Activated naive CD8-positive, alpha-beta T cell treated with anti-CD3 and anti-CD28 coated beads for 36 hours (primary cell): ENCODE measurements at places on chromosomes 11 and 22. TPM values are rescaled to one million over a fixed set of nuclear protein-coding genes. Genes with fewer than 3 reads are reported as not detected.

Gene JAML
- 150 TPM for total RNA-seq

Gene NLRP6
- 3.7 TPM for total RNA-seq

Gene USP2
- 0.82 TPM for total RNA-seq

Gene TST
- 0.80 TPM for total RNA-seq

Gene HBD
- not detected for total RNA-seq

Gene RFPL3
- total RNA-seq: not detected

Gene GPR83
- 0.06 TPM for total RNA-seq

Gene OR56A1
- total RNA-seq: not detected

Gene CST6
- total RNA-seq: not detected

Gene OR4A16
- not detected for total RNA-seq

Gene FZD4
- total RNA-seq: 0.04 TPM

GRCh38 chr11:111530091-111530490 is 10.4 kb upstream of the LAYN start:
- DNase-seq: no peak

- no peak for DNase-seq
Measured at GRCh38 chr22:17806437-17806836, 32.2 kb upstream of the BID start.

DNA sequence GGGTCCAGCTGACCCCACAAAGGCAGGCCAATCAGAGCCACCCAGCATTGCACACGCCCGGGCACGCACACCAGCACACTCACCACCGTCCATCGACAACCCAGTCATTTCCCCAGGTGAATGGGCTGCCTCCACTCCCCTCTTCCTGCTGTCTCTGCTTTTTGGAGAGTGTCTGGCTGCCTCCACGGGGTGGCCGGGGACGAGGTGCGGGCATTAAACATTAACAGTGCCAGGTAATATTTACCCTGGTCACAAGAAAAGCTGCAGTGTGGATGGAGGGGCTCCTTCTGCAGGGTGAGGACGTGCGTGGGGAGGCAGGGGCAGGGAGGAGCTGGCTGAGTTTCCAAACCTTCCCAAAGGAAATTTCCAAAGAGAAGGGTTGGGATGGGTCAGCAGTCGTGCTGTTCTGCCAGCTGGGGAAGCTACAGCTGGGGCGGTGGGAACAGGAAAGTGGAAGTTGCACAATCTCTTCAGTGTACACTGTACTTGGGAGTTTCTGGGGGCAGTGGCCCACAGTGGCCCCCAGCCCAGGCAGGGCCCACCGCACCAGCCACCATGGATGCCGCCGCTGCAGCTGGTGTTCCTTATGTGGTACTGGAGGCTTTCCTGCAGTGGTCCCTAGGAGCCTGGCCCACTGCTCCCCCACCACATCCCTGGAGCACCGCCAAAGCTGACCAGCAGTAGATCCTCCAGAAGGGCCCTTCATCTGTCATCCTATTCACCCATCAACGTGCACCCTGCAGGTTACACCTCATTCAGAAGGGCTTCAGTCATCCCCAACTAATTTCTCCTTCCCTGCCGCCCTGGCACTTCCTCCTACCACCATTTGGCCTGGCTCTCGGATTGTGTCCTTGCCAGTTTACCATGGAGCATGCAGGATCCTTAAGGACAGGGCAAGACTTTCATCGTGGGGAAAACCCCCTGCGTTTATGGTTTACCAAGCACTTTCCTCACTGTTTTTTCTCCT is at the start of gene FXYD2:
TSS of gene FXYD2 (minus strand) at position 174 of the 967 bp plus-strand sequence. CDS start at position 108, 66 bp downstream.
- DNase-seq: no peak

- DNase-seq: no peak
Measured at GRCh38 chr11:14673824-14674405, 30.3 kb downstream of the PDE3B start.

GRCh38 chr11:69131121-69131566 is 24.6 kb upstream of the SMIM38 start:
- DNase-seq: no peak

DNA sequence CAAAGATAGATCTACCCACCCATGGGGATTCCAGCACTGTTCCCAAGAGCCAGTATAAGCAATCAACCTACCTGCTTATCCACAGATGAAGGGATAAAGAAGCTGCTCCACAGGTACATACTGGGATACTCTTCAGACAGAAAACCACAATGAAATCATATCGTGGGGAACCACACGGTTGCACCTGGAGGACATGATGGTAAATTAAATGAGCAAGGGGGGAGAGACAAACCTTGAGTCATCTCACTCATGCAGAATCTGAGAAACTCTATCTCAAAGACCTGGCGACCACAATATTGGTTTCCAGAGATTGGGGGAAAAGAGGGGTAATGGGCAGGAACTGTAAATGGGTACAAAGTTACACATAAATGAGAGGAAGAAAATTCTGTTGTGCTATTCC is 14.5 kb downstream of the RGL4 start:
- peak; percentile 45 for DNase-seq

DNA sequence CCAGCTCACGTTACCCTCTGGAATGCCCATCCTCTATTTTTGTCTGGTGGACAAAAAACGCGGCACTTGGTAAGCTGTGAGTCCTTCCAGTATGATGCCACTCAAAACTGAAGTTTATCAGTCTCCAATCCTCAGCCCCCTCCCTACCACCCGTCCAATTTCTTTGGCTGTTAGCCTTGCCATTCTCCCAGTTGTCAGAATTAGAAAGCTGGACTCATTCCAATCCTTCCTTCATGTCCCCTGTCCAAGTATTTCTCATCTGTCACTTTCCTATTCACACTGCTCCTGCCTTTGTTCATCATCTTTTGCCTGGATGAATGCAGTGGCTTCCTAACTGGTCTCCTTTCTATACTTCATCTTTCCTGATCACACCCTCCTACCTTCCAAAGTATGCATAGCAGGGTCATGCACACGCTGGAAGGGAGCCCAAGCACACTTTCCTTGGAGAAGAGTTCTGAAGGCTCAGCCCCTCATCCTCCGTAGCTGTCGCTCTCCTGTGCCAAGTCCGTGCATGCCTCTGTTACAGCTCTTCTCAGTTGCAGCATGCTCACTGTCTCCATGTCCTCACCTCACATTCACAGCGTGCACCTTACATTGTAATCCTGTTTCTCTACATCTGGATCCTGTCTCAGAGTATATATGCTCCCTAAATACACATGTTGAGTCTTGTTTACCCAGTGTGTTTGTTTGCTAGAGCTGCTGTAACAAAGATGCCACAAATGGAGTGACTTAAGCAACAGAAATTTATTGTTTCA is 19.4 kb downstream of the APLP2 start:
- DNase-seq: no peak

DNA sequence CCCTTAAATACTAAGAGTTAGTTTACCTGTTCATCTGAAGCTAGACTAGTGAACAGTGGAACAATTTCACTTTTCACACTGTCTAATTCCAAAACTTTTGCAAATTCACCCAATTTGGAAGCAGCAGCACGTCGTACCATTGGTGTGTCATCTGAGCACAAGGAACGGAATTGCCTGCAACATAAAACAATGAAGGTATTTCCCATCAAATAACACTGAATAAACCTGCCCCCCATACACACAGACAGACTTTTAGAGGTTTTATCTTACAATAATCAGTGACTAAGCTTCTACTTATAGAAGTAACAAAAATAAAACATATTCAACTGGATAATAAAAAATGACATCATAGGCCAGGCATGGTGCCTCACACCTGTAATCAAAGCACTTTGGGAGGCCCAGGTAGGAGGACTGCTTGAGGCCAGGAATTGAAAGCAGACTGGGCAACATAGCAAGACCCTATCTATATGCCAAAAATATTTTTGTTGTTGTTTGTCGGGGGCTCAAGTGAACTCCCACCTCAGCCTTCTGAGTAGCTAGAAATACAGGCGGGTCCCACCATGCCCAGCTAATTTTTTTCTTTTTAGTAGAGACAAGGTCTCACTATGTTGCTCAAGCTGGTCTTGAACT is 6.3 kb downstream of the PPP2R1B start:
- no peak for DNase-seq

- no peak for DNase-seq
Measured at GRCh38 chr22:24695060-24695459, 79.5 kb downstream of the PIWIL3 start.

GRCh38 chr11:135043434-135043833 is 631.4 kb upstream of the B3GAT1 start:
- DNase-seq: no peak

GRCh38 chr11:88886796-88887195 is 179.0 kb downstream of the GRM5 start:
- DNase-seq: no peak

GRCh38 chr11:48064306-48064705 is 83.9 kb downstream of the PTPRJ start:
- DNase-seq: no peak

DNA sequence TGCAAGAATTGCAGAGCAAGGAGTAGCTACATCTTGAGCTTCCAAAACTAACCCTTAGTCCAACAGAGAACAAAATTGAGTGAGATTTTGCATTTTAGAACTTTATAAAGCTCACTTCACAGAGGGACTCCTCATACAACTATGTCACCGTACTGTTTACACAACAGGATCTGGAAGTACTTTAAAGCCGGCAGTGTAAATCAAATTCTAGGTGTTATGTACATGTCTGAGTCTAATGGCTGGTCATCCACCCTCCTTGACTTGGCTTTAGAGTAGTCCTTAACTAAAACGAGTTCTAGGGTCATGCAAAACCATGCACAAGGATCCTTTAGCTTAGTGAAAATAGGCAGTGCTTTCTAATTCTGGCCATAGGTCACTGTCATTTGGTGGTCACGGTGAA is 23.5 kb downstream of the IRAG1 start:
- DNase-seq: no peak

- DNase-seq: no peak
Measured at GRCh38 chr22:46574438-46574992, 37.1 kb upstream of the CELSR1 start.

GRCh38 chr11:43736502-43737200 is 56.1 kb downstream of the HSD17B12 start:
- no peak for DNase-seq

DNA sequence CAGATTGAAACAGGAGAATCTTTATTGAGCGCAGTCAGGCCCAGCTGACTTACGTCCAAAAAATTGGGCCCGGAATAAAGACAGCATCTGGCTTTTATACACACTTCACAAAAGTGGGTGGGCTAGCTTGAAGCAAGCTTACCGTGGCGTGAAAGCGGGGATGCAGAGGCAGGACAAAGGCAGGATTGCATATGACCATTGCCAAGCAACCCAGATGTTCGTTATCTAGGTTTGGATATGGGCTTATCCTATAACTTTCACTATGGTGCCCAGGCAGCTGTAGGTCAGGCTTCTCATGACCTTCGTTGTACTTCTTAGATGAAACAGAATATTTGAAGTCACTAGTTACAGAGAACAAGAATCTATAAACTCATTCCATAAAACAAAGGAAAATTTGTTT is 1575.6 kb upstream of the RAG2 start:
- DNase-seq: no peak

- DNase-seq: no peak
Measured at GRCh38 chr22:45334528-45334927, 24.8 kb downstream of the FAM118A start.

GRCh38 chr22:42273855-42274451 is 3.5 kb upstream of the TCF20 start:
- no peak for DNase-seq

DNA sequence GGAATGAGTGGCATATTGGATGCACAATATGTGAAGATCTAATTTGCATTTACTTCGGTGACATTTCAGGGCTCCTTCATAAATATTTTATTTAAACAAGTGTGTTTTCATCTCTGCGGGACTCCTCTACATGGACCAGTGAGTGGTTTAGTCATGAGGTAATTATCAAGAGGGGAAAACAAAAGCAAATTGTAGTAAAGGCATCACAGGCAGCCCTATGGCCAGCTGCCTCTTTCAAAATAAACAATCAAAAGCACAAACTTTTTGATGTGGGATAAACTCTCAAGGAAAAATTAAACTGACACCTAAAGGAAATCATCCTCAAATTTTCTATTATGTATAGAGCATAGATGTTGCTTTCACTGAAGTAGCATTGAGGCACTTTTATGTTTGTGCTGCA is 6.0 kb downstream of the SYT9 start:
- no peak for DNase-seq

- no peak for DNase-seq
Measured at GRCh38 chr22:32900886-32901635, 99.6 kb downstream of the TIMP3 start.
